ENCODE measurements at places on chromosomes 7 and 10. TPM values are rescaled to one million over a fixed set of nuclear protein-coding genes. Genes with fewer than 3 reads are reported as not detected.

- H3K4me1 ChIP-seq, result no peaks in the 10 kb centered on the region
- H3K36me3 ChIP-seq, result no peaks in the 10 kb centered on the region
- no peaks in the 10 kb centered on the region for H3K27me3 ChIP-seq
- H3K27ac ChIP-seq, result no peak overlapping the region
- no peak overlapping the region for H3K4me3 ChIP-seq
Measured at GRCh38 chr7:121081327-121081936, 92.9 kb downstream of the CPED1 start.

DNA sequence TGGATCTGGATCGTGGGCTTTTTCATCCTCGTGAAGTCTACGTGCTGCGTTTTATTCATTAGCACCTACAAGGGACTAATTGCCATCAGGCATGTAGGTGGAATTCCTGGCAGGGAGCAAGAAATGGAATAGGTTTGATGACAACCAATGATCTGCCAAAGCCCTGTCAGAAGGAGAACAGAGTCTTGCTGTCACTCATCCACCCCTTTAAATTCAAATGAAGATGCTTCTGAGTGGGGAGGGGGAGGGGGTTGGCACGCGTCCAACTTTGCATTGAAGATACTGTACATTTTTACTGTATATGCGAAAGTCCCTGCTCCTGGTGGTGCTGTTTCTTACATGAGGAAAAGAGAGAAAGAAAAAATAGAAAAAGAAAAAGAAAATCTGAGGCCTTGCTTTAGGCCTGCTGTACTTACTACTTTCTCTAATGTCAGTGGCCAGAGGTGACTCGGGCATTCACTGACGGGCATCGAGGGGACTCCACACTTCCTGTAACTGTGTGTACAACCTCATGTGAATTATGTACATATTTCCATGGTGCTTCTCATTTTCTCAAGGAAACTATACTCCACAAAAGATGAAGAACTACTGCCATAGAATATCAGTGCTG lies 569.1 kb downstream of the INHBA start:
- H3K4me3 ChIP-seq, result no peak overlapping the region
- no peaks in the 10 kb centered on the region for H3K27me3 ChIP-seq
- no peak overlapping the region for H3K27ac ChIP-seq
- no peaks in the 10 kb centered on the region for H3K4me1 ChIP-seq
- DNase-seq, result no peak

DNA sequence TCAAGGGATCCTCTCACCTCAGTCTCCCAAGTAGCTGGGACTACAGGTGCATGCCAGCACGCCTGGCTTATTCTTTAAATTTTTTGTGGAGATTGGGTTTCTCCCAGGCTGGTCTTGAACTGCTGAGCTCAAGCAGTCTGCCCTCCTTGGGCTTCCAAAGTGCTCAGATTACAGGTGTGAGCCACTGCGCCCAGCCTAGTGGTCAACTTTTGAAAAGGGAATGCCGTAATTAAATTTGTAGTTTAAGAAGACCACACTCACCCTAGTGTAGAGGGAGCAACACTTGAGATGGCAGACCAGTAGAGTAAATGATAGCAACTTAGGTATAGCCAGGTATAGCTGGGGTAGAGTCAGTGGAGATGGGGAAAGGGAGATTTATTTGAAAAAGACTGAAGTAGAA lies 17.6 kb downstream of the ZRANB1 start:
- DNase-seq, result no peak
- H3K36me3 ChIP-seq, result no peaks in the 10 kb centered on the region
- no peak overlapping the region for H3K4me3 ChIP-seq
- no peaks in the 10 kb centered on the region for H3K27me3 ChIP-seq
- H3K4me1 ChIP-seq, result peaks cover 16% of the 10 kb centered on the region
- no peak overlapping the region for H3K27ac ChIP-seq

- DNase-seq, result no peak
- no peaks in the 10 kb centered on the region for H3K27me3 ChIP-seq
- no peak overlapping the region for H3K4me3 ChIP-seq
- no peak overlapping the region for H3K27ac ChIP-seq
- no peaks in the 10 kb centered on the region for H3K4me1 ChIP-seq
Measured at GRCh38 chr7:92955081-92955480, 118.7 kb upstream of the CDK6 start.

- no peak overlapping the region for H3K4me3 ChIP-seq
- no peak overlapping the region for H3K27ac ChIP-seq
- DNase-seq, result no peak
- no peaks in the 10 kb centered on the region for H3K27me3 ChIP-seq
- H3K4me1 ChIP-seq, result no peaks in the 10 kb centered on the region
Measured at GRCh38 chr10:111410740-111411139, 333.9 kb downstream of the ADRA2A start.

- DNase-seq, result no peak
- H3K27ac ChIP-seq, result no peak overlapping the region
- H3K36me3 ChIP-seq, result no peaks in the 10 kb centered on the region
- no peaks in the 10 kb centered on the region for H3K4me1 ChIP-seq
Measured at GRCh38 chr7:69208276-69208675, 390.0 kb upstream of the AUTS2 start.

- H3K36me3 ChIP-seq, result no peaks in the 10 kb centered on the region
- no peak overlapping the region for H3K4me3 ChIP-seq
- no peak overlapping the region for H3K27ac ChIP-seq
- DNase-seq, result no peak
- no peaks in the 10 kb centered on the region for H3K4me1 ChIP-seq
- H3K27me3 ChIP-seq, result no peaks in the 10 kb centered on the region
Measured at GRCh38 chr10:124366825-124367224, 51.9 kb downstream of the OAT start.

GRCh38 chr7:154886591-154886990 lies 116.3 kb downstream of the PAXIP1 start:
- no peak for DNase-seq
- no peaks in the 10 kb centered on the region for H3K4me1 ChIP-seq
- H3K27me3 ChIP-seq, result no peaks in the 10 kb centered on the region

DNA sequence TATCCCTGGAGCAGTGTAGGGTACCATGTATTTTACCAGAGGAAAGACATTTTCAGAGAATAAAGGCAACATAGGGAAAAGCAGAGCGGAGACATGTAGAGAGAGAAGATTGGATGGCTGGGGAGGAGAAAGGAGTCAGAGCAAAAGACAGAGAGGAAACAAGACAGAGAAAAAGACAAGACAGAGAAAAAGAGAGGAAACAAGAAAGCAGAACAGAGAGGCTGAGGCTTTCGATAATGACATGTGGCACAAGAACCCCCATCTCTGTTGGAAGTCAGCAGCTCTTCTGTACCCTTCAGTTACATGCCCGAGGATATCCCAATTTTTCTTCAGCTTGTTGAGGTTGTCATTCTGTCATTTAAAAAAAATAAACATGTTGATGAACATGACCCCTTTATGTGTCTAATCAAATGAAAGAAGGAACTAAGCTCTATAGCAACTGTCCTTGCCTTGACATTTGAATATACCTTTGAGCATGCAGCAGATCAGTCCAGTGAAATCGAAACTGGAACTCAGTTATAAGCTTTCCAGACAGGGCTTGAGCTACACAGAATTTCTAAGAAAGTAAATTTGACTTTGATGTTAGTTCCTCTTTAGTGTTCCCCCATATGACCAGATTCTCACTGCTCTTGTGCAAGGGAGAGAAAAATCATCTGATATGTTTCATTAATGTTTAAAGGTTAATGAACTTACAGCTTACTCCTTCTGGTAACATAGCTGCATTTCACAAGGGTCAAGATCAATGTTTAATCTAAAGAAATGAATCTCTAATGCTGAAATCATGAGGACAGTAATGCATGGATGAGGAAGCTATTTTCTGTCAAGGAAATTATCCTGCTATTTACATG lies 75.1 kb upstream of the SP4 start:
- H3K4me1 ChIP-seq, result no peaks in the 10 kb centered on the region
- H3K27ac ChIP-seq, result no peak overlapping the region
- H3K4me3 ChIP-seq, result no peak overlapping the region

GRCh38 chr10:121553511-121554264 lies 44.6 kb downstream of the FGFR2 start:
- no peak overlapping the region for H3K4me3 ChIP-seq
- H3K27ac ChIP-seq, result peak overlapping the region; percentile 56
- DNase-seq, result peak; percentile 74
- no peaks in the 10 kb centered on the region for H3K36me3 ChIP-seq

- DNase-seq, result no peak
- no peaks in the 10 kb centered on the region for H3K27me3 ChIP-seq
- no peaks in the 10 kb centered on the region for H3K4me1 ChIP-seq
- no peak overlapping the region for H3K27ac ChIP-seq
- no peaks in the 10 kb centered on the region for H3K36me3 ChIP-seq
- no peak overlapping the region for H3K4me3 ChIP-seq
Measured at GRCh38 chr10:82515256-82515655, 640.3 kb downstream of the NRG3 start.

GRCh38 chr10:106795619-106796018 lies 368.9 kb downstream of the SORCS1 start:
- H3K27me3 ChIP-seq, result no peaks in the 10 kb centered on the region
- no peak overlapping the region for H3K27ac ChIP-seq
- H3K4me1 ChIP-seq, result no peaks in the 10 kb centered on the region
- no peaks in the 10 kb centered on the region for H3K36me3 ChIP-seq

DNA sequence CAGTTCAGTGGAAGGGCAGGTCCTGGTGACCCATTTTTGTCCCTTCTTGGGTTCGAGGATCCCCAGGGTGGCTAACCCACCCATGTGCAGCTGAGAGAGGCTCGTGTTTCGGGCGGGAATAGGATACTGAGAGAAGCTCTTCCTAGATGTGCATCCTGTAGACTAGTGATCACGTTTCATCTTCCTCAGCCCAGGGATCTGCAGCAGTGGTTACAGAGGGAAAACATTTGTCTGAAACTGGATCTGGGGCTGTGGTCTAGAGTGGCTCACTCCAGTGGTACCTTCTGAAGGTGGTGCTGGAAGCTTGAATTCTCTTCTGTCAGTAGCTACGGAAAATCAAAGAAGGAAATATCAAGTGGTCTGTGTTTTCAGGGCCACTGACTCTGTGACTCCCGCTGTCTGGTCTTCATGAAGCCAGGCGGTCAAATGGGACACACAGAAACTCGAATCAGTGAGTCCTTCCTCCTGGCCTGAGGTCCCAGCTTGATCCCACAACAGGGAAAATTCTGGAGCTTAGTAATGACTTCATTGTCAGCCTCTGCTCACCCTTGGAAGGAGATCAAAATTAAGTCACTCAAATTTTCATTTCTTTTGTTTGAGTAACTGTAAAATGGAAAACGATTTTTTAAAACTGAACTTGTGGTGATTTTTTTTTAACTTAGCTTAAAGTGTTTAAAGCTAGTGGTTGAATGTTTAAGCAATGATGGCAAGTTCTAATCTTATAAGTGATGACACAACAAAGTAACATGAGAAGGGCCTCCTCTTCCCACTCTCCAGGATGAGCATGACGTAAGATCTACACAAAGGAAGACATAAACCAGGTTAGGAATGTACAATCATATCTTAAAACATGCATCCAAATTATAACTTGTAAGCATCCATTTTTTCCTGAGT lies 469.3 kb upstream of the KLF6 start:
- DNase-seq, result no peak
- H3K4me1 ChIP-seq, result no peaks in the 10 kb centered on the region
- H3K36me3 ChIP-seq, result no peaks in the 10 kb centered on the region

Gene EEPD1
- total RNA-seq, result 24.1 TPM

Gene TMEM229A
- total RNA-seq, result not detected

Gene RAB19
- total RNA-seq, result 15.3 TPM

Gene SRRM3
- 3.4 TPM for total RNA-seq

Gene CEP41
- 8.3 TPM for total RNA-seq

Gene CASP7
- 11.2 TPM for total RNA-seq

Gene GRB10
- 229 TPM for total RNA-seq

Gene MYH16
- not detected for total RNA-seq
